ENCODE measurements at places on chromosomes 2 and 18.

DNA sequence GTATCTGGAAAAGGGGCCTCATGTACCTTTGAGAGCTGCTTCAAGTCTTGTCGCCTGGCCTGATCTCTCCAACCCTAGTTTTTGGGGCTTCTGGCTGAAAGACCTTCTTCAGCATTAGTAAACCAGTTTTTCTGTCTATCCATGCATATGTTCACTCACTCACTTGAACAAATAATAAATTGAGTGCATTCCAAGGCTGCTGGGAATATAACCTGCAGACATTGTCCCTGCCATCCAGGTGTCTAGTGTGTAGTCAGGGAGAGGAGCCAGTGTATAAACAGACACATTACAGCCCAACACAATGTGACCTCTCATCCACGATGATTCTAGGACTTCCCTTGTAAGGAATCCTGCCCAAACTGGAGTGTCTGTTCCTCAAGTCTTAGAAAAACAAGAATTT, 262.1 kb downstream of the PRKCE start:
- no peak for DNase-seq

- DNase-seq, result peak; percentile 65
Measured at GRCh38 chr18:57353137-57353939, 981 bp downstream of the ST8SIA3 start.

DNA sequence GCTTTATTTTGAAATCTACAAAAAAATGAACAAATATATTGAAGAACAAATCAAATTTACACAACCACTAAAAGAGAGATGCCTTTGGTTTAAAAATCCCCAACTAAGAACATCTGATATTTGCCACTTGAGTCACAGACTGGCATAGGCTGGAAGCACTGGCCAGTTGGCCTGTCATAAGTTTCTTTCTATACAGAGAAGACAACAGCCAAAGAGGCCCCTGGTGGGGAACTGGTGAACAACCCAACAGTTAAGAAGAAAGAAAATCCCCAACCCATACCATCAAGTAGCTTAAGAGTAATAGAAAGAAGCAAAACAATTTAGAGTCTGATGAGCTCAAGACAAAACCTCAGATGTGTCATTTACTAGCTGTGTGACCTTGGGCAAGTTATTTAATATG, 45.5 kb downstream of the OSR1 start:
- no peak for DNase-seq

- DNase-seq, result no peak
Measured at GRCh38 chr2:164642946-164643555, 21.8 kb upstream of the GRB14 start.

DNA sequence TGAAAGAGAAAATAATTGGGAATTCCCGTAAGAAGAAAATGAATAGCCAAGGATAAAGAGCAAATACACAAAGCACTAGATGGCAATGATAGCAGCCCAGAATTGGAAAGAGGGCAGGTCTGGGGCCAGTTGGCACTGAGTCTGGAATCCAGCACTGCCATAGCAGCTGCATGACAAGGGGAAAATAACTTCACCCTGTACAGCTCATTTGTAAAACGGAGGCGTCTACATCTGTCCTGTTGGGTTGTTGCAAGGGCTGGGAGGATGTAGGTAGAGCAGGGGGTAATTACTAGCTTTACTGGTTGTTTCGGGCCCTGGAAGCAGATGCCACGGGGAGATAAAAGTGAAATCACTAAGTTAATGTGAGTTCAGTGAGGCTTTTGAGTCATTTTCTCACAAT, 110.0 kb upstream of the RASGRP3 start:
- DNase-seq, result no peak

DNA sequence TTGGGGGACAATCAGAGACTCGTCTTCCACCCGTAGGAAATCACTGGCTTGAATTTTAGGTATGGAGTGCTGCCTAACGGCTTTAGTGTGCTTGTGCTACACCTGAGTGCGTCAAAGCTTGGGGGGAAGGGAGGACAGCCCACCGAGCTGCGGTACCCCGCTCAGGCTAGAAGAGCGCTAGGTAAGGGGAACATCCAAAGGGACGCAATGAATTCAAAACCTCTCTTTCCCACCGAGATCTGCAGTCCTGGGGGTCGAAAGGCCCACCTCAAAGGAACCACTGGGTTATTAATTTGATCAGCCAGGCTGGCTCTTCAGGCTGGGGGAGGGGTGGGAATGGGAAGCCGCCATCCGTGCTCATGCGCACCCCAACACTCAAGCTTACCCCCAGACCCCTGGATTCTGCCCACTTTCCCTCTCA, 2.7 kb downstream of the EPHA4 start:
- peak; percentile 44 for DNase-seq

- no peak for DNase-seq
Measured at GRCh38 chr2:224528171-224528570, 57.0 kb downstream of the CUL3 start.

- DNase-seq, result no peak
Measured at GRCh38 chr2:26061539-26061938, 27.7 kb downstream of the RAB10 start.

DNA sequence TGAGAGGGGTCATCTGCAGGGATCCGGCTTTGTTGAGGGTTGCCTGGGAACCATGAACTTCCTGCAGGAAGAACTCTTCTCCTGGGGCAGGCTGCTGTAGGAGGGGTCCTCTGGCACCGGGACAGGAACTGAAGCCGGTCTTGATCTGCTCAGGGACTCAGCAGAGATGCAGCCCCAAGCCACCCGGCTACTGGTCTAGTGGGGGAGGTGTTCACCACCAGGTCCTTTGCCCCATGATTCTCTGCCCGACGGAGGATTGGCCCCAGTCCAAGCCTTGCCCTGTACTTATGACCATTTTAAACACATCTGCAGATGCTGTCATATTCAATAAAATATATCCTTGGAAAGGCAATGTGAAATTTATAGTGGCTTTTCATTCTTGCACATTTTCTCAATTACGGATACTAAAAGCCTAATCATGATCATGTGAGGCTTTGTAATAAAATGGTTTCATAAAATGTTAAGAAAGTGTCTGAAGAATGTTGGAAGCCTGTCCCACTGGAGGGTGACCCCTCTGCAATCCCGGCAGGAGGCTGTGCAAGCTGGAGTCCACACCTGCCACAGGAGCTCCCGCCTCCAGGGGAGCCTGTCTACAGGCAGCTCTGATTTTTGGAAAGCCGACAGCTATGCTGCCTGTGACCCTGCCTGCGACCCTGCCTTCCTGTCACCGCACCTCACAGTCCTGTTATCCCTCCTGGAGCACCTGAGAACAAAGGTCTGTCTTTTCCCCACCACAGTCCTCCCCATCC, 98.8 kb upstream of the TAF1B start:
- no peak for DNase-seq

- no peak for DNase-seq
Measured at GRCh38 chr18:62802523-62802922, 87.2 kb downstream of the PHLPP1 start.

DNA sequence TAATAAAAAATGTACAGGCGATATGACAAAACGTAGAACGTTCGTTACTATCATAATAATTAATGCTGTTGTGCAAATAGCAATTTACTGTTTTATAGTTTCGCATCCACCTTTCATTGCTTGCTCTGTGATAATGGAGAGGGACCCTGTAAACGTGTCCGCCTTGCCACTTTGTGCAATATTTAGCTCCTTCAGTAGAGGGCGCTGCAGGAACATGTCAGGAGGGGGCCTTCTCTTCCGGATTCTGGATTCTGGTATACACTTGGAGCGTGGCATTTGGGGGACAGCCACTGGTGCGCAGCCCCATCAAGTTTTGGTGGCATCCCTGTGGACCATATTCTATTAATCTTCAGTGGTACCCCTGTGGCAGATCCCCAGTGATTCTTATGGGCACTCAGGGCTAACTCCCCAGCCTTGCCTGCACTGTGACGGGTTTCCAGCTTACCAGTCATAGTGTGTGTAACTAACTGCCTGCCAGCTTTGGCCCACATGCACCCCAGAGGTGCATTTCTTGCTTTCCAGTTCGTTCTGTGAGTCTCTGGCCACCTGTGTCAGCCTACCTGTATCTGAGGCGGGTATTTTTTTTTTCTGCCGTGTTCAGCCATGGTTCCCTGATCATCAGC, 140.3 kb downstream of the CYRIA start:
- DNase-seq, result peak; percentile 81

Measured in WTC11 (cell line).